H4 (cell line): ENCODE measurements at places on chromosomes 4 and X. TPM values are rescaled to one million over a fixed set of nuclear protein-coding genes. Genes with fewer than 3 reads are reported as not detected.

- DNase-seq = no peak
Observed at GRCh38 chr4:106854569-106855351, 181.4 kb downstream of the DKK2 start.

DNA sequence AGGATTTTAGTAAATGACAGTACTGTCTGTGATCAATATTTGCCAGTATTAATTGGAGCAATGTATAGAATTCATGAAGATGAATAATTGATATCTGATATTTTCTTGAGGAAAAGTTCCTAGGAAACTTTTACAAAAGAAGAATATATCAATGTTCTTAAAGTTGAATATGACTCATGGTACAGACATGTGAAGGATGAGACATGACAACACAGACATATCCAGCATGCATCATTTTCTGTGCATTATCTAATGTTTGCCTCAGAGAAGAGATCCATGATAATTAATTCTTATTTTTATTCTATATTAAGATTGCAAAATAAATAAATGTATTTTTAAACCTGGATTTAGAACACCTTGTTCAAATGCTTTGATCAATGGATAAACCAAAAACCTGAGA, 452.9 kb upstream of the EPHA5 start:
- no peak for DNase-seq

DNA sequence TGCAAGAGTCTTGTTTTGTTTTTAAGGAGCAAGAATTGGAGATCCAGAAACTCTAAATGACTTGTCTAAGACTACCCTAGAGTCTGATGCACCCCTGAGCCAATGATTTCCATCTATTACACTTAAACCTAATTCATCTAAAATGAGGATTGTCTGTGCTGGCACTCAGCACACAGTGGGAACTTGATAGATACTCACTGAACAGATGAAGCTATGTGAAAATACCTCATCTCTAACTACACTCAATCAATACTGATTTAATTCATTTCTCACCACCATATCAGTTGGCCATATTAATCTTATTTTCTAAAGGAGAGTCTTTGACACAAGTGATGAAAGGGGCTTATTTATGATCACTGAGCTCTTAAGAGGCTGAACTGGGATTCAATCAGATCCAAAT, 262.1 kb downstream of the HS3ST1 start:
- DNase-seq = no peak

- no peak for DNase-seq
Observed at GRCh38 chr4:80475798-80476197, 140.3 kb downstream of the CFAP299 start.

- DNase-seq = no peak
Observed at GRCh38 chr4:40281913-40282312, 53.2 kb upstream of the CHRNA9 start.

DNA sequence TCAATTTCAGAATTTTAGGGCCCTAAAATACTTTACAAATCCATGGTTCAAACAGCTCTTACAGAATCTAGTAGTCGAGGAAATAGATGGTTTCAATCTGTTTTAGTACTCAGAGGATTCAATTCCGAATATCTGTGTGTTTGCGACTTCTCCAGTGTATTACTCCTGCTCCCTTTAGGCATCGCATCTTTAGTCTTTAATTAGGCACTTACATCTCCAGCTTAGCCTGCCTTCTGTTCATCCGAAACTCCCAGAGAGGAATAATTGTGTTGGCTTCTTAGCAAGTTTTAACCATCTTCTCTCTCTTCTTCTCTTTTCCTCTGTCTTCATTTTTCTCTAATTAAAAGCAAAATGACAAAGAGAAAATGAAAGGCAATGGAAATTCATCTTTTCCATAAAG, 1901.3 kb upstream of the TENM3 start:
- no peak for DNase-seq

GRCh38 chr4:174317531-174317930, 33.8 kb downstream of the CEP44 start:
- DNase-seq = peak; percentile 48

DNA sequence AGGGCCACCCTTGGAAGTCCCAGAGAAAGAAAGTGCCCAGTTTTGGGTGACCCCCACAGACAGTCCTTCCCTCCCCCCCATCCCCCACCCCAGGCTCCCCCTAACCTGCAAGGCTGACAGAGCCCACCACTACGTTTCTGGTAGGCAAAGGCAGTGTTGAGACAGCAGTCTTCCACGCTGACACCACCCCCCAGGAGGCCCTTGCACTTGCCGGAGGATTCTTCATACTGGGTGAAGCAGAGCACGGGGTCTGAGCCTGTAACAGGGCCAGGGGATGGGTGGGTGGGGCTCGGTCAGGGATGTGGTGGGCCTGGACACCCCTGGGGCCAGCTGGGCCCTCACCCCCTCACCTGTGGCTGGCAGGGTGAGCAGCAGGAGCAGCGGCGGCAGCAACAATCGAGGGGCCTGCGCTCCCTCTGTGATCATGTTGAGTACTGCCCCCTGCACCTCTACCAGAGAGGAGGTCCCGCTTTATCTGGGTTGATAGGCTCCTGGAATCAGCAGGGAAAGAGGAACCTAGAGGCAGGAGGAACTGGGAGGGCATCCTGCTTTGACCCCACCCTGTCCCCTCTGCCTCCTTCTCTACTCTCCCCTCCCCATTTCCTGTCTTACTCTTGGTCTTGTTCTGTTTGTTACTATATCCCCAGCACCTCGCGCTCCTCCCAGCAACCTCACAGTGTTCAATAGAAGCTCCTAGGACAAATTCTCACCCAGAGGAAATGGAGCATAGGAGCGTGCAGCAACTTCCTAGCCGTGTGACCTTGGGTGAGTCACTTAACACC, at the start of gene CFP:
Gene CFP (minus strand): TSS at position 512 of the 782 bp plus-strand sequence. CDS start 86 bp downstream, at position 426.
- no peak for DNase-seq

GRCh38 chr4:20418861-20419451, 167.3 kb downstream of the SLIT2 start:
- peak; percentile 87 for DNase-seq

DNA sequence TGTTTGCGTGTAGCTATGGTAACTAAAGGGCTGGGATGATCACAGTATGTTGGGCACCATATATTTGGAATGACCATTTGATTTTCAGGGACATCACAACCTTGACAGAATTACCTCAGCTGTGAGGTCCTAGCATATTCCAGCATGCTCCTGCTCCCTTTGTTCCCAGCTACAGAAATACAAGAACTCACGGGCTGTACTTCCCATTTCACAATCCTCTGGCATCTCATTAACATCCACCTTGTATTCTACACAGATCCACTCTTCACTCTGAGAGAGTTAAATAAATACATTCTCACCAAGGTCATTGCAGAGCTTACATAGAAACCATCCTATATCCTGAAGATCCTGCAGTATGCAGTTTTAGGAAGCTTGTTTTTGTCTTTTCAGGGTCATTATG, 169.7 kb downstream of the FRMPD4 start:
- DNase-seq = no peak

DNA sequence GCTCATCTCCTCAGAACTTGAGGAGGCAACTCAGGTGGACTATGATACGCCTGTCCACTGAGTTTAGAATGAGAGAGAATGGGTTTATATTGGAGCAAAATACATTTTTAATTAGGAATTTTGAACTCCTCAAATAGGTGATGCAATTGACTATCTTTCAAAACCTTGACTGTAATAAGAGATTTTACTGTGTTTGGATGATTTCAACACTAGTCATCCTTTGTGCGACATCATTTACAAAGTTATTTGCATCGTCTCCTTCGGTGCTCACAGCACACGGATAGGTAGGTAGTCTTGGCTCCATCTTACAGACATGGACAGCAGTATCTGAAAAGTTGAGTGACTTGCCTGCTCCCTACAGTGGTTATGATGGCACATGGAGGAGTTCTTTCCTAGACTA, 67.0 kb downstream of the AASDH start:
- no peak for DNase-seq

DNA sequence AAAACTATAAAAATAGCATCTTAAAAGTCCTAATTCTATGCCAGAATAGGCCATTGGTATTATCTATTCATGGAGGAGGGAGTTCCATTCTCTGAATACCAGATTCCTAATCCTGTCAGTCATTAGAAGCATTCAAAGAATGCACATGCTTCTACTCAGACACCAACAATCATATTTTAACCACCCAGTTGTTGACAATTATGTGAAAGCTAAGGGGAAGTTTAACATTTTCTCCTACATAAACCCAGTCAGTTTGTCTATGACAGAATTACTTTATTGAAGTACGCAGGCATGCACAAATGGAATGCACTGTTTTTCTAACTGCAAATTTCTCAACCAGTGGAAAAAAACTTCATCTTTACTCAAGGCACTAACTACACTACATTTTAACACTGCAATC, 69.6 kb upstream of the MTNR1A start:
- DNase-seq = no peak

DNA sequence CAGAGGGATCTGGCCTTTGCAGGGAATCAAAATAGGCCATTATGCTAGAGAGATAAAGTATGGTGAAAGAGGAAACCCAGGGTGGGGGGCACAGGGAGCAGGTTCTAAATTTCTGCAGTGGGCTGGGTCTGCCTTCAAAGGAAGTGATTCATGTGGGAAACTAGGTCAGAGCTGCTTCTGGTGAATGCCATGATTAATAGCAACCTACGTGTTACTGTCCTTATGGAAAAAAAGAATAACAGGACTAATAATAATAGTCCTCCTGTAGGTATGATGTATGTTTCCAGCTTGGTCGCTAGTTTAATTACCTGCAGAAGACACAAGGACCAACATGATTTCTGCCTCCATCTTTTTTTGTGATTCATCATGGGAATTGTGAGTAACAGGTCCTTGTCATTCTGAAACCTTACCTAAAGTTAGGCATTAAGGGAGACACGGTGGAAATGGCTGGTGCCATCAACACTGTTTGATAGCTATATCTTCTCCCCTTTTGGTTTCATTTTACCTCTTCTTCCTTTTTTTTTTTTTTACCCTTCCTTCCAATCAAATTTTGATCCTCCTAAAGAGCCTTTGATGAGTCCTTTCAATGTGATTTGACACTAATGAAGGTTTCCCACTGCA, 180.4 kb downstream of the CPEB2 start:
- DNase-seq = no peak

DNA sequence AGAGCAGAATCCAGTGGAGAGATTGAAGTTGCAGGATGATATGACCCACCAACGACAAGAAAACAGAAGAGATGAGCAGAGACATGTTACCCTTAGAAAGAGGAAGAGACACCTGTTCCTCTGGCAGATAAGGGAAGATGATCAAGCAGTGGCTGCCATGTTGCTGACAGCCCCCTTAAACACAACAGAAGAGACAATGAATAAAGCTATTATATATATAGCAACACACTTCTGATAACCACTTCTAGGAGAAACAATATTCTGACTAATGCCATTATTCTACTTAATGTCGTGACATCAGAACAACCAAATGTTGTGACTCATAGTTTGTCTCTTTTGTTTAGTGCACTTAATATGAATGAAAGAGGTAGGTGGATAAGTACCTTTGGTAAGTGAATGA, 44.9 kb downstream of the SH3RF1 start:
- no peak for DNase-seq

DNA sequence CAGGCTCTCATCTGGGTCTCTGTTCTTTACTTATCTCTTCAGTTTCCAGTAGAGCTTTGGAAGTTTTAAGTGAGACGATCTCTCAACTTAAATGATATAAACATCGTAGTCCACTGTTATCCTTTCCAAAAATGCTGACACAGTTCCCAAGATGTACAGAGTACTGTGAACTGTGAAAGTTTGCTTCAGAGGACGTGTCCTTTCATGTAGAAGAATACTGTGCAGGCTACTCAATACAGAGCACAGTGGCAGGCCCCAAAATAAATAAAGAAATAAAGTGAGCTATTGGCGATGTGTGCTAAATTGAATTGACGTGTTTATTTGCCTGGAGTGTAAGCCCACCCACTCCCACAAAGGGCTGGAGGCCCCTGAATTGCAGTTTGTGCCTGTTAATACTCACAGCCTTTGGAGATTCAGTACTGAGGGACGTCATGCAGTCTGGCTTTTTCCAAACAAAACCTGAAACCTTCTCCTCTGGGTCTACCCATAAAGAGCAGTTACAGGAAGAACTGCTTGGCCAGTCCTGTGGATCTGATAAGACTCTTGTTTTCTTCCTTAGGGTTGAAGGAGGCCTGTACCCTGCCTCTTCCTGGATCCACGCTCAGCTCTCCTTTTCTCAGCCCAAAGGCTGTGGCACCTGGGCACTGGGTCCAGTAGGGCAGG, 66.1 kb downstream of the SOWAHB start:
- DNase-seq = peak; percentile 5

- DNase-seq = no peak
Observed at GRCh38 chr4:13617801-13618200, 9.7 kb downstream of the BOD1L1 start.

DNA sequence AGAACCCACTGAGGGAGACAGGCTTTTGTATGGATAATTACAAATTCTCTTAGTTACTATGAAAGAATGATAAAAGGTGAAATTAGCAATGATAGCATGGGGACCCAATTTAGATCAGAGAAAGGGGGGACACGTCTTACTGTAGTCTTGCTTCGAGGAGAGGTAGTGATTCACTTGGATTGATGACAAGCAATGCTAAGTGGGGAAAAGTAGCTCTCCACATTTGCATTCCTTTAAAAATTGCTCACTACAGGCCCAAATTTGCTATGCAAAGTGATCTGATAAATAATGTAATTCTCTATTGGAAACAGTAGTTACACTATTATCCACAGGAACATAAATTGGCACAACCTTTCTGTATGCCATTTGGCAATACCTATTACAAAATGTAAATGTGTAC, 42.5 kb upstream of the MAP3K15 start:
- no peak for DNase-seq

GRCh38 chrX:98296129-98296528, 1412.4 kb downstream of the RPA4 start:
- DNase-seq = no peak

- DNase-seq = peak; percentile 8
Observed at GRCh38 chrX:110218591-110218990, 99.3 kb downstream of the AMMECR1 start.

DNA sequence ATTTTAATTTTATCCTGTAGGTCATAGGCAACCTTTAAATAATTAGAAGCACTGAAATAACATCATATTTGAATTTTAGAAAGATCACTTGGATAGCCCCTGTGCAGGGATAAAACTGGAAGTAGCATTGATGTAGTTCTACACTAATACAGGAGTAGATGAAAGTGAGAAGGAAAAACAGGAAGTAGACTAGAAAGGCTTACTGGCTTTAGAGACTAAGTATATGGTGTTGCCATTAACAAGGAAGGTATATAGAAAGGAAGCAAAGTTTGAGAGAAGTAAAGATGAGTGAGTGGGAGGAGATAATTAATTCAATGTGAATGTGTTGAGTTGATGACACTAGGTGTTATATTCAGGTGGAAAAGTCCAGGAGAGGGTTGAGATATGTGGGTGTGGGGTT, 73.1 kb upstream of the EPGN start:
- no peak for DNase-seq

GRCh38 chrX:149157976-149158375, 347.1 kb downstream of the IDS start:
- no peak for DNase-seq

The STPG2 gene
- not detected in 2 replicates for total RNA-seq

The METAP1 gene
- total RNA-seq = 84.7 and 94.6 TPM in 2 replicates

The DBET gene
- not detected in 2 replicates for total RNA-seq

The UGT2B7 gene
- 0.08 and 0.35 TPM in 2 replicates for total RNA-seq

The SOX3 gene
- not detected in 2 replicates for total RNA-seq

The PDCL2 gene
- not detected in 2 replicates for total RNA-seq

The MUC7 gene
- total RNA-seq = not detected in 2 replicates

The FHDC1 gene
- total RNA-seq = 0.10 and 0.15 TPM in 2 replicates
